ENCODE measurements at places on chromosomes 6 and 20.

DNA sequence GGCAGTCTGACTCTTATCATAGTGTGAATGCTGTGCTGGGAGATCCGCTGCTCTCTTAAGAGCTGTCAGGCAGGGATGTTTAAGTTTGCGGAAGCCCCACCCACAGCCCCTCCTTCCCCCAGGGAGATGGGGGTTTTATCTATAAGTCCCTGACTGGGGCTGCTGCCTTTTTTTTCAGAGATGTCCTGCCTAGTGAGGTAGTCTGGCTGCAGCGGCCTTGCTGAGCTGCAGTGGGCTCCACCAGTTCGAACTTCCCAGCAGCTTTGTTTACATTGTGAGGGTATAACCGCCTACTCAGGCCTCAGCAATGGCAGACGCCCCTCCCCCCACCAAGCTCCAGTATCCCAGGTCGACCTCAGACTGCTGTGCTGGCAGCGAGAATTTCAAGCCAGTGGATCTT lies 75.7 kb upstream of the UST start:
- no peak for DNase-seq

GRCh38 chr6:17721671-17722070 lies 14.9 kb upstream of the NUP153 start:
- no peak for DNase-seq

DNA sequence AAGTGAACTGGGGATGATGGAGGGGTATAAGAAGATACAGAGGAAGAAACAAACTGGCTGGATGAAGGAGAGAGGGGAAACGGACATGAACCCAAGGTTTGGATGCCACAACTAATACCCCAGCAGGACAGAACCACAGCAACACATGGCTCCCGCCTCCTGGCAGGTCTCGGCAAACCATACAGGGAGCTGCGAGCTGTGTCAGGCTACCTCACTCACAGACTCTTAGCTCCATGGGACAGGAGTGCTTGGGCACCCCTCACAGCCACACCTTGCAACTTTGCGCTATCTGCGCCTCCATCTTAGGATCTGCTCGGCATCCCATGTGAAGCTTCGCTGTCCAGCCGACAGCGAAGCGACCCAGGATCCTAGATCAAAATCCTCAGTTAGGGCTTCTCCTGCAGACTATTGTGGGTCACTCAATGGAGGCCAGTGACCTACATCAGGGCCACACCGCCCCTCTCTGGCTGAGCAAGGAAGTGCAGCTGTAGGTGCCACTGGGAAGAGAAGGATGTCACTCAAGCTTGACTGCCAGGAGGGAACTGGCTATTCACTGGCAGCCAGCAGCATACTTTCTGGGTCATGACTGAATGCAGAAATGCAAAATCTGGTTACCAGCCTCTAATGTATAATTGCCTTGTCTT lies 174.4 kb upstream of the RIN2 start:
- DNase-seq = peak; percentile 60

GRCh38 chr6:133748628-133749027 lies 140.3 kb upstream of the TCF21 start:
- DNase-seq = no peak

All from midbrain (tissue), 1 donor.